Naive thymus-derived CD8-positive, alpha-beta T cell (primary cell): ENCODE measurements at places on chromosomes 2 and 18.

DNA sequence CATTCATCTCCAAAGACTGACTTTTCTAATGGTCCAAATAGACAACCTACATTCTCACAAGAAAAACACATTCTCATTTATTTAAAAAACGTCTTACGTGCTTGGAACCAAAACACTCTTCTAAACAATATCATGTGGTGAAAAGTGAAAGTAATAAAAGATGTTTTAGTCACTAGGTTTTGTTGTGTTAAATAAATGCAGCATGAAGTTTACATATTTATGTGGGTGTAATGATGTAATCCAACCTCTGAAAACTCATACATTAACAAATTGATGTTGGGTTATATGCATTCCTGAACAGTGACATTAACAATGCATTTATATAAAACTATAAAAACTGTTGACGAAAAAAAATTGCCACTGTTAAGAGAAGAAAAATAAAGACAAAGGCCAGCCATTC lies 55.1 kb upstream of the ACVR2A start:
- DNase-seq = no peak

DNA sequence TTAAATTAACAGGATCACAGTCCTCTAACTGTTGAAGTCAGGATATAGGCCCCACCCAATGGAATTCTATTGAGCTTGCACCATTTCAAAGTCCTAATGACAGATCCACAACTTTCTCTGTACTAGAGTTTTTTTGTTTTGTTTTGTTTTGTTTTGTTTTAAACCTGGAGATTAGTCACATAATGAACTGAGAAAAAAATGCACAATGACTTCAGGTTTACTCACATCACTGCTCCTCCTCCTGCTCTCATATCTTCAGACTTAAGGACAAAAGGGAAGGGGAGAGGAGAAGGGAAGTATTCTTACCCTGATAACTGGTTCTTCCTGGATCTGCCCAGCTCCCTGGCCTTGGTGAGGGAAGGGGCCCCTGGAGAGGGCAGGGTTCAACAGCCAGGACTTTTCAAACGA lies 208.2 kb upstream of the EPHA4 start:
- DNase-seq = no peak

GRCh38 chr2:105774781-105775337 lies 30.1 kb downstream of the NCK2 start:
- no peak for DNase-seq

DNA sequence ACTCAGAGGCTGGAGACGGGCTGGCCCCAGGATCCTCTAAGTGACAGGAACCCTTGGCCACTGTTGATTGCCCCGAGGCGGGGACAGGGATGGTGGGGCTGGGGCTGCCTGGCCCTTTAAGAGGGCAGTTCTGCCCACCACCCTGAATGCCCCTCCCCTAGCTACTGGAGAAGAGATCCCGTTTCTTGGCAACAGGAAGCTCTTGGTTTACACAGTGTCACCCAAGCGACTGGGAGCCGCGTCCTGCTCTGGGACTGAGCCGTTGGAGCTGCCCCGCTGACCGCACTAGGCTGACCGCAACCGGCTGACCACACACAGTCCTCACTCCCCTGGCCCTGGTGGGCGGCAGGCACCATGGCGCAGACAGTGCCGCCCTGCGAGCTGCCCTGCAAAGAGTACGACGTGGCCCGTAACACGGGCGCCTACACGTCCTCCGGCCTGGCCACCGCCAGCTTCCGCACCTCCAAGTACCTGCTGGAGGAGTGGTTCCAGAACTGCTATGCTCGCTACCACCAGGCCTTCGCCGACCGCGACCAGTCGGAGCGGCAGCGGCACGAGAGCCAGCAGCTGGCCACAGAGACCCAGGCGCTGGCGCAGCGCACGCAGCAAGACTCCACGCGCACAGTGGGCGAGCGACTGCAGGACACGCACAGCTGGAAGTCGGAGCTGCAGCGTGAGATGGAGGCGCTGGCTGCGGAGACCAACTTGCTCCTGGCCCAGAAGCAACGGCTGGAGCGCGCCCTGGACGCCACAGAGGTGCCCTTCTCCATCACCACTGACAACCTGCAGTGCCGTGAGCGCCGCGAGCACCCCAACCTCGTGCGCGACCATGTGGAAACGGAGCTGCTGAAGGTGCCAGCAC lies at the start of gene TEKT4:
Gene TEKT4, plus strand, starts transcription at position 205 of the 862 bp plus-strand sequence. Its CDS starts 150 bp downstream, at position 355.
- DNase-seq = no peak

- DNase-seq = no peak
These were observed 22.6 kb upstream of the RNF125 start for GRCh38 chr18:31996007-31996406.

- DNase-seq = no peak
These were observed 18.0 kb downstream of the MAL start for GRCh38 chr2:95043300-95044093.

DNA sequence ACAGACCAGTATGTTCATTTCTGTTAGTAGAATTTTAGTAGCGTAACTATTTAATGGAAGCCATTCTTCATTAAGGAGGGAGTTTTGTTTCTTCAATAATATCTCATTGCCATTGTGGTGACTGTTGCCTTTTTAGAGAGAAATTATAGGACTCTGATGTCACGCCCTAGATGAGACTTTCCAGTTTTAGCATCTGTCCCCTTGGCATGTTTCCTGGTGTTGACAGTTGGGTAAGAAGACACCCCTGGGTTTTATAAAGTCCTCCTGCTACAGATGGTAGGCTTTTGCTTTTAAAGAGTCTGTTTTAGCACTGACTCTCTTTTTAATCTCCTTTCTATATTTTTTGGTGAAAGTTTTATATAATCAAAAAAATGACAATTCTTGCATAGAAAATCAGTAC lies 41.9 kb downstream of the KCNJ3 start:
- DNase-seq = no peak

- DNase-seq = no peak
These were observed 70.8 kb upstream of the NABP1 start for GRCh38 chr2:191607096-191607495.

DNA sequence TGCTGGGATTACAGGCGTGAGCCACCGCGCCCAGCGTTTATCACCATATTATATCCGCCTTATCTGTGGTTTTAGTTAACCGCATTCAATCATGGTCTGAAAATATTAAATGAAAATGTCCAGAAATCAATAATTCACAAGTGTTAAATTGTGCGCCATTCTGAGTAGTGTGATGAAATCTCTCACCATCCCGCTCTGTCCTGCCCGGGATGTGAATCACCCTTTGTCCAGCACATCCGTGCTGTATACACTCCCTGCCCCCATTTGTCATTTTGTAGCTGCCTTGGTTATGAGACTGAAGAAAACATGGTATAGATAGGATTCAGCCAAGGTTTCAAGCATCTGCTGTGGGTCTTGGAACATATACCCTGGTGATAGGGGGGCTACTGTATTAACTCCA lies 70.7 kb downstream of the TIMM21 start:
- no peak for DNase-seq

DNA sequence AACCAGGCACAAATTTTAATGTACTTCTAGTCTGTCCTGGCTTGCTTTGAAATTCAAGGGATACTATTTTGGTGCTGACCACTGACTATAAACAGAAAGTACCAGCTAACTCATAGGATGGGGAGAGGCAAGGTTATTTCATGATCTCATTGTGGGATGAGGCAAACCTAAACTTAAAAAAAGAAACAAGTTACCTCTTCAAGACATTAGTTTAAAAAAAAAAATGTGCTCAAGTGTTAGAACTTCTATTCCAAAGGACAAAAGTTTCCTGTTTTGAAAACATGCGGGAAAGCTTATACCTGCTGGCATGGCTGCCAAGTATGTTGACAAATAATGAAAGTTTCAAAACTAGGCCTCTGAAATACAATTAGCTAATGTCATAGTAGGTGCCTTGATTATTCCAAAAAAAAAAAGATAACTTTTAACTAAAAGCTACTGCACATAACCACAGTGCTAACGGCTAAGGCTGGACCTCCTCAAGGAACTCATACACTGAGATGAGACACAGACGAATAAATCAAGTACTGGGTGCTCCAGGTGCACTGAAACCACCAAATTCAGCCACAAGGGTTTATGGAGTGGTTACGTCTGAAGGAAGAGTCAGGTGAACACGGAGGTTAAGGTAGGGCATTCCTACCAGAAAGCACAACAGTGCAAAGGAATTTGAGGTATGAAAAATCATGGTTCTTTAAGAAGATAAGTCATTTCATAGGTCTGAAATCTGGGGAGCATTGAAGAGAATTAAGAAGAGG lies 38.1 kb downstream of the TMEM131 start:
- DNase-seq = no peak

GRCh38 chr2:105393373-105394055 lies 5.3 kb downstream of the FHL2 start:
- DNase-seq = no peak

DNA sequence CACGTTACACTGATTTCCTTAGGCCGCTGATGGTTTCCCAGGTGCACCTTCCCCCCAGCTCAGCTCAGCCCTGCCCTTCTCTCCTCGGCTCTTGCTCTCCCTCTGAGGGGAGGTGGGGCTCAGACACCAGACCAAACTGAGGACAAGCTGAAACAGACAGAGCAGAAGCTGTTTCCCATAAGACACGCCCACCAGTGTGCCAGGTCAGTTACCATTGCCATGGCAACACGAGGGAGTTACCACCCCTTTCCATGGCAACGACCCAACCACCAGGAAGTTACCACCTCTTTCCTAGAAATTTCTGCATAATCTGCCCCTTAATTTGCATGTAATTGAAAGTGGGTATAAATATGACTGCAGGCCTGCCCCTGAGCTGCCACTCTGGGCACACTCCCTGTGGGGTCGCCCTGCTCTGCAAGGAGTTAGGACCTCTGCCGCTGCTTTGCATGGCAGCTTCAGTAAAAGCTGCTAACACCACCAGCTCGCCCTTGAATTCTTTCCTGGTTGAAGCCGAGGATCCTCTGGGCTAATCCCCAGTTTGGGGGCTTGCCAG lies 120.9 kb upstream of the SMIM21 start:
- DNase-seq = no peak

- no peak for DNase-seq
These were observed 59.2 kb upstream of the SLC5A7 start for GRCh38 chr2:107927034-107927534.

DNA sequence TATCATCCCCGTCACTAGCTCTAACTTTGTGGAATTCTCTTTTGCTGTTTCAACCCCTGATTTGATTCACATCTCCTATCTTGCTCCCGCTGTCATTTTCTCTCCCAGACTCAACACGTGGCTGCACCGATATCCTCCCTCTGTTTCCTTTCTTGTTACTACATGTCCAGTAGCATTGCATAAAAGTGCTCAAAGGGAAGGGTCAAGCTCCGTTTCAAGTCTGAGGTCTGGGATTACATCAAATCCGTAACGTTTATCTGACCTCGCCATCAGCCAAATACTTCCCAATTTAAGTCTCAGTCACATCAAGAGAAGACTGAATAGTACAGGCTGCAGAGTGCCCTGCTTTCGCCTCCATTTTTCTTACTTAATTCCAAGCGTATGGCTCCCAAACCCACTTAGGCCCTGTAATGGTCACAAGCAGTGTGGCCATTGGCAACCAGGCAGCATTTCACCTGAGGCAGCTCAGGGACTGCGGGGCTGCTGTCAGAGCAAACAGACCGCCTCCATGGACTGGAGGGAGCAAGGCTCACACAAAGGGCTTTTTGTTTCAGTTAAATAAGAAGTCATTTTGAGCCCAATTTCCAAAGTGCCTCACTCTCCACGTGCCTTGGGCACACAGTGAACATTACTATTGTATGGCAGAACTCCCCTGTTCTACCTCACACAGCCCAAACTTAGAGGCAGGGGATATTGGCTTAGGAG lies 217.8 kb downstream of the BCL11A start:
- no peak for DNase-seq

- DNase-seq = no peak
These were observed 93.6 kb downstream of the FTCDNL1 start for GRCh38 chr2:199757233-199757870.

GRCh38 chr18:48151421-48152065 lies 221.1 kb upstream of the SMAD2 start:
- no peak for DNase-seq

DNA sequence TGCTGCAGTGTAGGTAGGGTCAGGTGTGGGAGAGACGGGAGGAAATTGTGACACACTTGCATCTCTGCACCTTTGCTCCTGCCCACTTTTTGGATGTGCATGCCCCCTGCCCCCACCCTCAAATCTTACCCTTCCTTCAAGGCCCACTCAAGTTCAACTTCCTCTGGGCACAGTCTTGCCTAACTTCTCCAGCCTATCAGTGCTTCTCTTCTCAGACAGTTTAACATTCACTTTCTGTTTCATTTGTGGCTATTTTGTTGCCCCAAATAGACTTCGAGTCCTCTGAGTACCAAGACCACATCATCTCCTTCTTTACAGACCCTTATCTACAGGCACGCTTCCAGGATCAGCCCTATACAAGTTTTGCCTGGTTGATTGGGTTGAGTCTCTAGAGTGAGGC lies 2.7 kb downstream of the ST8SIA5 start:
- DNase-seq = no peak
